Aorta (tissue), 5 donors: ENCODE measurements at places on chromosomes 1 and 21. TPM values are rescaled to one million over a fixed set of nuclear protein-coding genes. Genes with fewer than 3 reads are reported as not detected.
A peak's percentile ranks its signal among the peaks of the same experiment; 100 is the strongest.

- H3K4me3 ChIP-seq: no peak overlapping the region
- H3K36me3 ChIP-seq: no peaks in the 10 kb centered on the region
- DNase-seq: no peak
These were observed 27.1 kb downstream of the MPZL1 start for GRCh38 chr1:167748906-167749305.

DNA sequence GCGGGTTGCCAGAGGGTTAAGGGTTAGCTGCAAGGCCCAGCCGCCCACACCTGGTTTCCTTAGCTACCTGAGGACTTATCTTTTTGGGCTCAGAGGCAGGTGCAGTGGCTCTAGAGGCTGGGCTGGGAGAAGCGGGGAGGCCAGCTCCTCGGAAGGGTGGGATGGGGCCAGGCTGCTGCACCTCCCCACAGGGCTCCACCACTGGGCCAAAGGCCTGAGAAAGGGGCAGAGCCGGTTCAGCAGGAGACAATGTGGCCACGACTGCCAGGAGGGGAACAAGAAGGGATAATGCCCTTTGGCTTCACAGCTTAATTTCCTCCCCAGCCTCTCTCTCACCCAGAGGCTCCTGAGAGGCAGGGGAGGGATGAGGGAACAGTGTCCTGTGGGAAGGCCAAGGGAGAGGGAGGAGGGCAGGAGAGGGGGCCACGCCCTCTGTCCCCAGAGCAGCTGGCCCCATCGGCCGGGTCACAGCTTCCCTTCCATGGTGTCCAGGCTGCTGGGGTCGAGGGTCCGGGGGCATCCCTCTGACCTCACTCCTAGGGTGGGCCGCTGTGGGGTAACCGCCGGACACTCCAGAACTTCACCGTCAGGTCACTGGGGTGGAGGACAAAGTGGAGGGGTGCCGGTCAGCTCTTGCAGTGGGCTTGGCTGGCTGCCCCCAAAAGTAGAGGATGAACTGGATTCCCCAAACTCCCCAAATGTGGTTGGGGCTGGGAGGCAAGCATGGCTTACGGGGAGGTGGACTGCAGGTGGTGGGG is 50.4 kb downstream of the KIF21B start:
- H3K4me1 ChIP-seq: no peaks in the 10 kb centered on the region
- H3K4me3 ChIP-seq: no peak overlapping the region
- no peak for DNase-seq
- no peaks in the 10 kb centered on the region for H3K27me3 ChIP-seq

- no peak overlapping the region for H3K27ac ChIP-seq
- H3K4me3 ChIP-seq: no peak overlapping the region
- H3K36me3 ChIP-seq: no peaks in the 10 kb centered on the region
- H3K27me3 ChIP-seq: no peaks in the 10 kb centered on the region
These were observed 35.0 kb upstream of the SCAF4 start for GRCh38 chr21:31766899-31767298.

GRCh38 chr1:212677136-212677535 is 22.5 kb downstream of the BATF3 start:
- H3K27ac ChIP-seq: no peak overlapping the region
- no peak overlapping the region for H3K4me3 ChIP-seq
- H3K27me3 ChIP-seq: no peaks in the 10 kb centered on the region
- DNase-seq: no peak

DNA sequence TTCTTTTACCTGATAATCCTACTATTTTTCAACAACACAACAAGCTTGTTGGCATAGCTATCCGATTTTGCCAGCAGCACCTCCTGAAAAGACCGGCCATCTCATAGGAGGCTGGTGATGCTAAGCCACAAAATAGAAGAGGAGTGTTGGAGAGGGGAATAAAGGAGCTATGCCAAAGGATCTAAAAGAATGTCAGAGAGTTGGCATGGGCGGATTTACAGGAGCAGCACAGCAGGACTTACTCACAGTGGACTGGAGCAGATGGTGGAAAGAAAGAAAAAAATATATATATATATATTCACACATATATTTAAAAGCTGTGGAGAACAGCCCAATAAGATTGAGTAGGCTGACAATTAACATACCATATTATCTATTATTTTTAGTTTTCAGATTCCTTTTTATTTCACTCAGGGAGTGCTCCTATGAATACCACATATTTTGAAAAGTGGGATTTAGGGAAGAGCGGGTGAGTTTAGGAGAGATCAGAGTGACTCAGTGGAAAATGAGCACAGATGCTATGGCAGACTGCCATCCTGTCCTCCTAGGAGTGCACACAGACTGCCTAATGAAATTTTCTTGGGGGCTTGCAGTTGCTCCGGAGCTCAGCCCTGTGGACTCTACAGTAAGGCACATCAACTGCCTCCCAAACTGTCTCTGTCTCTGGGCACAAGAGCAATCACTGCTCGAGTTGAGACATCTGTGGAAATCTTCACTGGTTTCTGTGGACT is 394.4 kb upstream of the CHRM3 start:
- no peak overlapping the region for H3K4me3 ChIP-seq
- no peaks in the 10 kb centered on the region for H3K4me1 ChIP-seq
- no peak overlapping the region for H3K27ac ChIP-seq

GRCh38 chr1:14682941-14683621 is 84.6 kb downstream of the KAZN start:
- H3K27ac ChIP-seq: no peak overlapping the region
- no peaks in the 10 kb centered on the region for H3K4me1 ChIP-seq
- H3K36me3 ChIP-seq: no peaks in the 10 kb centered on the region
- H3K27me3 ChIP-seq: no peaks in the 10 kb centered on the region
- no peak for DNase-seq

DNA sequence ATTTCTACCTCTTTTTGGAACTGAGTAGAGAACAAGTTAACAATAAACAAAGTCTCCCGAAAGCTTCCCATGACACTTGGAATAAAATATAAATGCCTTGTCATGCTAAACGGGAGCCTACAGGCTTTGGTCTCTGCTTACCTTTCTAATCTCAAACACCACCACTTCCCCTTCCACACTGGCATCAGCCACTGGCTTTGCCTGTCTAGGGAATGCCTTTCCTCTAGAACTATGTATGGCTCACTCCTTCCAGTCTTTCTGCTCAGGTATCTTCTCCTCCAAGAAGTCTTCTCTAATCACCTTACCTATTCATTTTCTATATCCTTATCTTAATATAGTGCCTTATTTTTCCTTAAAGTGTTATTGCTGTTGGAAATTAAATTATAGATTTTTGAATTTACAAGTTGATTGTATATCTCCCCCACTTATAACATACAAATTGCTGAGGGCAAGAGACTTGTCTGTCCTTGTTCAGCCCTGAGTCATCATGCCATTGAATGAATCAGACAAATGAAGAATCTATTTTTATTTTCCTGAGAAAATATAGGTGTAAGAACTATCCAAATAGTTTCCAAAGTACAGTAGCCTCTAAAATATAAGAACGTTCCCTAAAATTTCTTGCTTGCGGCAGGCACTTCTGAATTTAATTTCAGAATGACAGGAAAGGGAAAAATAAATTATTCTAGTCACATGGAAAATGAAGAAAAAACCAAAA is 119.2 kb downstream of the TM2D1 start:
- peak overlapping the region; percentile 91 for H3K27ac ChIP-seq
- H3K36me3 ChIP-seq: no peaks in the 10 kb centered on the region
- H3K27me3 ChIP-seq: no peaks in the 10 kb centered on the region

DNA sequence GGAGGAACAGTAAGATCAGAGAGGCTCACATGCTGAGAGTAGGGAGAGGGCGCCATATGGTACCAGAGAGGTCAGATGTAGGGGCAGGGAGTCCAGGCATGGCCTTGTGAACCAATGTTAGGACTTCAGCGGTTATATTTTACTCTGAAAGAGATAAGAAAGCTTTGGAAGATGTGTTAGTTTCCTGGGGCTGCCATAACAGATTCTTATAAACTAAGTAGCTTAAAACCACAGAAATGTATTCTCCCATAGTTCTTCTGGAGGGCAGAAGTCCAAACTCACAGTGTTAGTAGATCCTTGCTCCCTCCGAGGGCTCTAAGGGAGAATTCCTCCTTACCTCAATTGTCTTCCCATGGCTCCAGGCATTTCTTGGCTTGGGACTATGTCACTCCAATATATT is 502.5 kb upstream of the ADGRL2 start:
- H3K4me1 ChIP-seq: no peaks in the 10 kb centered on the region
- DNase-seq: no peak
- H3K27me3 ChIP-seq: no peaks in the 10 kb centered on the region
- H3K27ac ChIP-seq: no peak overlapping the region

DNA sequence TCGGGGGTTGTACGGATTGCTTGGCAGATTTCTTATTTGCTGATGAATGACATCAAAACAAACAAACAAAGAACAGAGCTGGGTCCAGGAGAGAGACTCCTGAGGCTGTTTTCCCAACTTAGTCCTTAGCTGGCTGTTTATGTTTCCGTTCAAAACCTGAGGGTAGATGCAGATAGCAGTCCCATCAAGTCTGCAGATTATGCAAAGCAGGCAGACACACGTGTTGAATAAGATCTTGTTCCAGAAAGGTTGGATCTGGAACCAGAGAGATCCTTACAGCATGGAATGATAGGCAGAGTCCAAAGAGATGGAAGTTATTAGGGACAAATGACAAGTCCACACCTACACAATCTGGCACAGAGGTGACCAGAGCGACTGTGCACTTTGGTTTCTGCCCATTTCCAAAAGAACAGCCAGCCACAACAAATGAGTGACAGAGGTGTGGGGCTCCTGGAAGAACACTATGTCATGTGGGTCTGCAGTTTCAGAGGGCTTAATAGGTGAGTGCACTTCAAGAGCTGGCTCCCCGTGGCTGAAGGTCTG is 65.5 kb downstream of the MAN1C1 start:
- H3K27ac ChIP-seq: no peak overlapping the region
- H3K4me3 ChIP-seq: no peak overlapping the region
- H3K27me3 ChIP-seq: no peaks in the 10 kb centered on the region

DNA sequence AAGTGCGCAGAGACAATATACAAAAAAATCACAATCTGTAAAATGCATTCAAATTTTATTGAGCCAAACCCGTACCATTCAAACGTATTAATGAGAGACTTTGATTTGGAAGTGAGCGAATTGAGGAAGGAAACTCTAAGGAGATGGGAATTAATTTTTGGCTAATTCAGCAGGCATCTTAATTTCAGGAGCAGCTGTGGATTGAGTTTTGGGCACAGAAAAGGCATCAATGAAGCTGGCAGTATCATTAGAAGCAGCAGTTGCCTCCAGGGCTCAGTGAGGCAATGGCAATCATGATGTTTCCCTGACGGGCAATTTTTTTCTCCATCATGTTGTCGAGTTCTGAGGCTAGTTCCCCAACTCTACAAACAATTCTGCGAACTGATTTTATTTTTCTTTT is 2041.6 kb downstream of the NCAM2 start:
- H3K27me3 ChIP-seq: no peaks in the 10 kb centered on the region
- H3K36me3 ChIP-seq: no peaks in the 10 kb centered on the region
- H3K27ac ChIP-seq: no peak overlapping the region
- no peak overlapping the region for H3K4me3 ChIP-seq

DNA sequence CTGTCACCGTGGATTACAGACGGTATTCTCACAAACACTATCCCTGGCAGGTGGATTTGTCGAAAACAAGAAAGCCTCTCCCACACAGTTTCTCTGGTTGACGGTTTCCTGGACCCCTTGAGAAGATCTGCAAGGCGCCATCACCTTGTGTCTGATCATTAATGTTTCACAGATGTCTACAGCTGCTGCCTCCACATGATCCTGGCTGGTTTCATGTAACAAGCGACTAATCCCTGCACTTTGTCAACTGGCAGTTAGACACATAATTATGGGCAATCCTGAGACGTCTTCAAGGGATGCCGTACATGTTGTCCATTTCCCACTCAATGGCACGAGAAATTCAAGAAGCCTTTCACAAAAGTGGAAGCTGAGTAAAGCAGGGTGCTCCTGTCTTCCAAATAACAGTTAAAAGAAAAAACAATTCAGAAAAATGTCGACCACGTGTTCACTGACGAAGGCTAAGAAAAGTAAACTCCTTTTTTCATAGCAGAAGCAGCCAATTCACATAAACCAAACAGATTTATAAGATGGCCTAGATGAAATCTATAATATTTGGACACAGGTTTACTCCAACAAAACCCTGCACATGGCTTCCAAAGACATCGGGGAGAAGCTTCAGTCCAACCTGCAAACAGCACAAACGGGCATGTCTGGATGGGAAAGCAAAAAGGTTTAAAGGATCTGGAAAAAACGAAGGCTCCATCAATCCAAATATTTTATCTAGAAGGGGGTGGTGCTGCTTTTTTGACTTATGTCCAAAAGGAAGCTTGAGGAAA is 52.2 kb downstream of the CAPZB start:
- H3K4me3 ChIP-seq: no peak overlapping the region
- H3K36me3 ChIP-seq: no peaks in the 10 kb centered on the region
- peak overlapping the region; percentile 40 for H3K27ac ChIP-seq
- DNase-seq: no peak
- no peaks in the 10 kb centered on the region for H3K27me3 ChIP-seq
- H3K4me1 ChIP-seq: peaks cover 17% of the 10 kb centered on the region

DNA sequence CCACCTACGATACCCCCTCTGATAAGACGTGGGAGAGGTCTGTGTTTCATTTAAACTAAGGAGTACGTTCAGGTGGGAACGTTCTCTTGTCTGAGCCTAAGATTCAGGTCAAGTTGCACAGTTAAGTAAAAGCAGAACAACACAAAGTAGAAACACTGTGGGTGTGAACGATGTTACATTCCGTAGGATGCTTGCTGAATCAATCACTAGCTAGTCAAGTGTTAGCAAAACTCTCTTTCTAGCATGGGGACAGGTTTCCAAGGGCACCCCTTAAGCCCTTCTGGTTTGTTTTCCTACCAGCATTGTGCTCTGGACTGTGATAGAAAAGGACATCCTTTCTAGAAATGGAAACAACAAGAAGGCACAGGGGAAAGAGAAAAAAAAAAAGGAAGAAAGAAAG is 13.3 kb downstream of the C1orf162 start:
- H3K27me3 ChIP-seq: no peaks in the 10 kb centered on the region
- H3K4me3 ChIP-seq: no peak overlapping the region
- no peaks in the 10 kb centered on the region for H3K4me1 ChIP-seq
- H3K36me3 ChIP-seq: no peaks in the 10 kb centered on the region

- no peak for DNase-seq
- no peak overlapping the region for H3K4me3 ChIP-seq
- no peaks in the 10 kb centered on the region for H3K27me3 ChIP-seq
- H3K27ac ChIP-seq: no peak overlapping the region
These were observed 8.5 kb upstream of the SPATA6 start for GRCh38 chr1:48480504-48480903.

DNA sequence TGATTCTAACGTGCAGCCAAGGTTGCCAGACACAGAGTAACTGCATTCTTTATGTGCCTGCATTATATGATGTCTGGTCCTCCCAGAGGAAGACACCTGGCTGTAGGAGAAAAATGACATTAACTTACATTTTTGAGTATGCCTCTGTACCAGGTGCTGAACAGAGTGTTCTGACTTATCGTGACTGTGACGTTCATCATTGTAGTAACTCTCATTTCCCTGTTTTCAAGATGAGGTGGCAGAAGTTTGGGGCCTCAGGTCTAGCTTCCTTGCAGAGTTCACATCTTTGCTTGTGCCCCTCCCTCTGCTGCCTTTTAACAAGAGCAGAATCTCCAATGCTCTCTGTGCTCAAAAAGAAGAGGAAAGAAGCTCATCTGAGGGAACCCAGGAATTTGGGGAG is 488.0 kb downstream of the AJAP1 start:
- no peaks in the 10 kb centered on the region for H3K4me1 ChIP-seq
- no peak for DNase-seq
- no peak overlapping the region for H3K27ac ChIP-seq
- no peaks in the 10 kb centered on the region for H3K27me3 ChIP-seq
- H3K4me3 ChIP-seq: no peak overlapping the region
- H3K36me3 ChIP-seq: no peaks in the 10 kb centered on the region

C1QTNF12 gene
- total RNA-seq: 3.9 TPM

CRNN gene
- total RNA-seq: not detected

CHRM3 gene
- 3.8 TPM for total RNA-seq

ZNF436 gene
- 35.4 TPM for total RNA-seq
